ENCODE measurements at places on chromosomes 6 and 20. TPM values are rescaled to one million over a fixed set of nuclear protein-coding genes. Genes with fewer than 3 reads are reported as not detected.

The OOEP gene
- not detected for polyA plus RNA-seq

GRCh38 chr6:75556240-75556639 is 45.4 kb upstream of the SENP6 start:
- DNase-seq = no peak

- DNase-seq = no peak
Measured at GRCh38 chr20:38447251-38447661, 12.1 kb upstream of the SNHG17 start.

DNA sequence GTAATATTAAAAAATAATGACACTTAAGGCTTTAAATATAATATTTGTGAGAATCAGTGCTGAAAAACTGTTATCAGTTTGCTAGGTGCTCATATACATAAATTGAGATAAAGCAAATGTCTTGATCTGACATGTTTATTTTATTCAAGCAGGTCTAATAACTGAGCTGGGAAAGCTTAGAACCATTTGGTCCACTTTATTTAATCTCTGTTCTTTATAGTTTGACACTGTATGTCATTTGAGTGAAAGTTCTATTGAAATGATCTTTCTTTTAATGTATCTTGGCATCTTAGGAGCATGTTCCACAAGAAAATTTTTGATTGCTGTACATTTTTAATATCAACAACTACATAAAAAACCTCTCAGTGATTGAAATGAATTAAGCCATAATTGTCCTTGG is 772.0 kb upstream of the NRSN1 start:
- no peak for DNase-seq

- no peak for DNase-seq
Measured at GRCh38 chr6:155455766-155456165, at the start of gene NOX3. Gene NOX3, minus strand, starts transcription at chr6:155455839. Its CDS starts 39 bp downstream, at chr6:155455800.

DNA sequence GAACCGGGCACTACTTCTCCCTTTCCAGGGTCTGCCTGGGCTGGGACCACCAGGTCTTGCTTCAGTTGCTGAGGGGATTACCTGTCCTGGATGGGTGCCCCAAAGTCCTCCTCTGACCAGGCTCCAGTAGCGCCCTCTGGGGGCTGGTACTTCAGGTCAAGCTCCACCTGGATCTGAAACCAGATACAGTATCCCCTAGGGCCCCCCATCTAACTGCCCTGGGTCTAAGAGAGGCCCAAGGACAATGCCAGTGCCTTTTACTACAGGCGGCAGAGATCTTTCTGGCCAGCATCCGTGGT is 11.2 kb upstream of the SPAG4 start:
- no peak for DNase-seq

The KIAA1755 gene
- 3.6 TPM for polyA plus RNA-seq

The PSMF1 gene
- 123 TPM for polyA plus RNA-seq

DNA sequence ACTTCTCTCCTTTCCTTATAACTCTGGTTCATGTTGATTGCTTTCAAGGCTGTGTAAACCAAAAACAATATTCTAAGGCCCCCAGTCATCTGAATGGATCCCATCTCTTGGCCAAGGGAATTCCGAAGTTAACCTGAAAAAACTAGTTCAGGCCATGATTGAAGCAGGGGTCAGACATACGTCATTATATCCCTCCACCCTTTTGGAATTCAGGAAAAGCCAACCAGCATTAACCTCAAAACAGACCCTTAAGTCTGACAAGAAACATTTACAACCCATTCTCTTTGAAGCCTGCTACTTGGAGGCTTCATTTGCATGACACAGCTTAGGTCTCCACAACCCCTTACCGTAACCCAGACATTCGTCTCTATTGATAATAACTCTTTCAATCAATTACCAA is 39.7 kb downstream of the SLC26A8 start:
- no peak for DNase-seq

- DNase-seq = no peak
Measured at GRCh38 chr20:36471885-36472636, 69.3 kb upstream of the MYL9 start.

- no peak for DNase-seq
Measured at GRCh38 chr6:81812401-81812800, 59.9 kb upstream of the TENT5A start.

The BMP5 gene
- polyA plus RNA-seq = 6.6 TPM

GRCh38 chr6:131651782-131652181 is 14.7 kb downstream of the ENPP3 start:
- DNase-seq = no peak

DNA sequence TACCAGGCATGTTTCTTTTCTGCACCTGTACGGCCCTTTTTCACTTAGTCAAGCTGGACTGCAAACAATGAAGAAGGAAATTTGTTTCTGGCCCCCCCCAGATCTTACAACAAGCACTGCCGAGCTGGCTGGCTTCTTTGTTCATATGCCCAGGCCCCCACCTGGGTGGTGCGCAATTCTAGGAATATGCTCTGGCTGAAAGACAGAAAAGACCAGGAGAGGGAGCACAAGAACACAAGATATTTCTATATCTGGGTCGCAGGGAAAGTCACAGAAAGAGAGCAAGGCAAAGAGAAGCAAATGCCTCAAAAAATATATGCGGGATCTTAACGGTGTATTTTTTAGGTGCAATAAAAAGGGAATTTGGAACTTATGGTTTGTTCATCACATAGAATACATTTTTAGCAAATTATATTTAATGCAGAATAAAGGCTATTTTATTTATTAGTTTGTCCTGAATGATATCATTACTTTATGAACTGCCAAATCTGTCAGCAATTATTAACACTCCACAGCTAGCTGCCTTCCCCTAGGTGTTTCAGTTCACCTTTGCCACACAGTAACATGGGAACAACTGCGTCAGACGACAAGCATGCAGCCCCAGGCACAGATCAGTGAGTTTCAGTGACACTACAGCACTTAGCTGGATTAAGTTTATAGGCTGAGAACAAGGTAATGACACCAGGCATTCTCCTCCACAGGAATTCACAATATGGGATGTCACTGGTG is 76.5 kb downstream of the GJA10 start:
- DNase-seq = no peak

The OSTM1 gene
- 21.2 TPM for polyA plus RNA-seq

The PGC gene
- polyA plus RNA-seq = 0.07 TPM

The LIME1 gene
- polyA plus RNA-seq = 10.7 TPM

DNA sequence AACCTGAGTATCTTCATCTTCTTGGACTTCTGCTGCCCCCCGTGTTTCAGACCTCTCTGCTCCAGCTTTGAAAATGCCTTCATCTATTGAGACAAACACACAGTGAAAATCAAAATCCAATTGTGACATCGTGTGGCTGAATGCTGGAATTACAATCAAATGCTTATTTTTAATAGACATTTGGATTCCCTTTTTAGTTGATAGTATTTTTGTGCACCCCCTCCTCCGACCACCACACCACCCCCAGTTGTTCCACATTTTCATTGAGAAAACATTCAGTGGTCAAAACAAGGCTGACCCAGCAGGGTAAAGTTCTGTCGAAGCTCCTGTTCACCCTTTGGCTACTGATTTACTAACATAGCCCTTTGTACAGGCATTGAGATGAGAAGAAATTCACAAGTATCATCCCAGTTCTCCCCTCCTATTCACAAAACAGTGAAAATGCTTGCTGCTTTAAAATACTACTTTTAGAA is 79.0 kb downstream of the NRSN1 start:
- DNase-seq = peak; percentile 60

Data from renal cortex interstitium (tissue), 15 donors.